Peyer's patch (tissue), 4 donors: ENCODE measurements at places on chromosomes 16 and 17. TPM values are rescaled to one million over a fixed set of nuclear protein-coding genes. Genes with fewer than 3 reads are reported as not detected.

GRCh38 chr16:65786916-65787315, 579.6 kb upstream of the CDH5 start:
- H3K4me1 ChIP-seq: no peaks in the 10 kb centered on the region
- H3K27me3 ChIP-seq: no peaks in the 10 kb centered on the region
- H3K27ac ChIP-seq: no peak overlapping the region

DNA sequence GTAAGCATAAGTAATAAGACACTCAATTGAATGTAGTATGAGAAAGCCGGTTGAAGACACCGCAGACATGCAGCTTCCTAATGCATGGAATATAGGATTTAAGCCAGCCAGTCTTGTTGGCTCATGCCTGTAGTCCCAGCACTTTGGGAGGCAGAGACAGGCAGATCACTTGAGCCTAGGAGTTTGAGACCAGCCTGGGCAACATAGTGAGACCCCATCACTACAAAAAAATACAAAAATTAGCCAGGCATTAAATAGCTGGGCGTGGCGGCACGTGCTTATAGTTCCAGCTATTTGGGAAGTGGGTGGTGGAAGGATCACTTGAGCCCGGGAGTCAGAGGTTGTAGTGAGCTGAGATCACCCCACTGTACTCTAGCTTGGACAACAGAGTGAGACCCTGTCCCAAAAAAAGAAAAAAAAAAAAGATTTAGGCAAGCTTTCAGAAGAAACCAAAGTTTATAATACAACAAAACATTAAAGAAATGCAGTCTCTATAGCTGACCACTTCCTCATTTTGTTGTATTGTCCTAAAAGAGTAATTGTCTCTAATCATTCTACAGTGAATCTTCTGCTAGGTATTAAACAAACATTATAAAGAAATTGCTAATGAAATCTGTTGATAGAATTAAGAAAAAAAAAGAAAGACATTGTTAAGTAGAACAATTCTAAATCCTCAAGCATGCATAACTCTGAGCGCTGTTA, 68.6 kb upstream of the KIFC3 start:
- no peaks in the 10 kb centered on the region for H3K36me3 ChIP-seq
- H3K27ac ChIP-seq: no peak overlapping the region
- H3K4me1 ChIP-seq: no peaks in the 10 kb centered on the region
- no peak for DNase-seq

DNA sequence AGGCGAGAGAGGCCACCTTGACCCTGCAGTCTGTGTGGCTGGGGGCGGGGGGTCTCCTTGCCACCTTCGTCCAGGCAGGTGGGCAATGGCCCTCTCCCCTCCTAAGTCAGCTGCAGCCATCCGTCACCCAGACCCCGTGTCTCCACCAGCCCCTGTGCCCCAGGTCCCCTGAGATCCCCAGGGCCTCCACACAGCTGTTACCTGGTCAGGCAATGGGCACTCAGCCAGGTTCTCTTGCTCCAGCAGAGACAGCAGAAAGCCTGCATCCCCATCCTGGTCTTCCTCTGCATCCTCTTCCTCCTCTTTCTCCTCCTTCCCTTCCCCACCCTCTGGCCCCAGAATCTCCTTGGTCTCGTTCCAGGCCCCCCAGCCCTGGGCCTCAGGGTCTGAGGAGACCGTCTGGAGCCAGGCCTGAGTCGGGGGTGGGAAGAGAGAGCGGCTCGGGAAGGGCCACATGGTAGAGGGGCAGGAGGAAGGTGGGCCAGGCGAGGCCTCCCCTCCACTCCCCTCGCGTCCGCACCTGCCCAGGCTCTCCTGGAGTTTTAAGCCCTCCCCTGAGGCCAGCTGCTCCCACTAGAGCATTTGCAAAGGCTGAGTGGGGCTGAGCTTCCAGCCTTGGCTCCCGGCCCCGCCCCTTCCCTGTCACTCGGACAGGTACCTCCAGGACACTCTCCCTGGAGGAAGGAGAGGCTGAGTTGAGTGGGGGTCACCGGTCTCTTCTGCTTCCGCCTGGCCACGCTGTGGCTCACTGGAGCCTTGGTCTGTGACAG, at the start of gene PABPN1L:
PABPN1L (minus strand) TSS at position 510 of the 770 bp plus-strand sequence; CDS start at position 456, 54 bp downstream.
- no peak within 1 kb of the TSS for H3K4me3 ChIP-seq

DNA sequence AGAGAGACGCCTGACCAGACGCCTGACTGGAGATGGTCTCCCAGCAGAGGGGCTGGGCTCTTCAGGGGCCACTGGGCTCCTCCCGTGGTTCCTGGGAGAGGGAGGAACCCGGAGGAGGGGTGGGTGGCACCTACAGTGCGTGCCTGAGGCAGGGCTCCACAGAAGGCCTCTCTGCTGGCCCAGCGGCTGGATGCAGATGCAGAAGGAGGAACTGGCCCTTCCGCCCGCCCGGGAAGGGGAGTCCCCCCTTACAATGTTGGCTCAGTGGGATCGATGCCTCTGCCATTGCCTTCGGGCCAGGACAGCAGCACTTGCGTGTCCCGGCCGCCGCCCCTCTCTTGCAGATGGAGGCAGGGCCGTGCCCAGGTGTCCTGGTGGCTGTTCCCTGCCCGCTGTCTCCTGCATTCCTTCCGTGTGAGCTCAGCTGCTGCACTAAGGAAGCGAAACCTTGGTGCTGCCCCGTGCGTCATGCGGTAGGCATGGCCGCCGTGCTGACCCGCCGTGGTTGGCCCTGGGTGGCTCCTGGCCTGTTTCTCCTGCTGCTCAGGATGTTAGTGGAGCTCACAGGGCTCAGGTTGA, 15.1 kb downstream of the BAIAP2 start:
- no peak overlapping the region for H3K4me3 ChIP-seq
- H3K27ac ChIP-seq: no peak overlapping the region
- no peaks in the 10 kb centered on the region for H3K27me3 ChIP-seq
- DNase-seq: peak; percentile 68
- peaks cover 54% of the 10 kb centered on the region for H3K4me1 ChIP-seq
- H3K36me3 ChIP-seq: no peaks in the 10 kb centered on the region

DNA sequence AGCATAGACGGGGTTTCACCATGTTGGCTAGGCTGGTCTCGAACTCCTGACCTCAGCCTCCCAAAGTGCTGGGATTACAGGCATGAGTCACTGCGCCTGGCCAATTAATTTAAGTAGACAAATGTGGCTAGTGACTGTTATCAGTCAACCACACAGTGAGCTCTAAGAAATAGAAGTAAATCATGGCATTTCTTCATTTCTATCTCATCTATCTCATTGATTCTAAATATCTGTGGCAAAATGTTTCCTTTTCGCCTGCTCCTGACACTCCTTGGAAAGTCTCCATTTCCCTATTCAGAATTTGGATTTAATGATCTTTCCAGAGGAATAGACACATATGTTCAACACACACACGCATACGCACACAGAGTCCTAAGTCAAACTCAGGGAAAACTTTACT, 81.3 kb downstream of the HIC1 start:
- no peaks in the 10 kb centered on the region for H3K36me3 ChIP-seq
- no peak overlapping the region for H3K4me3 ChIP-seq
- DNase-seq: no peak
- H3K4me1 ChIP-seq: no peaks in the 10 kb centered on the region
- no peak overlapping the region for H3K27ac ChIP-seq

Gene ASPA
- 27.7 TPM for total RNA-seq

- DNase-seq: no peak
- H3K4me1 ChIP-seq: no peaks in the 10 kb centered on the region
- H3K27me3 ChIP-seq: no peaks in the 10 kb centered on the region
- H3K27ac ChIP-seq: no peak overlapping the region
- no peaks in the 10 kb centered on the region for H3K36me3 ChIP-seq
Measured at GRCh38 chr17:304461-304860, 48.1 kb downstream of the RPH3AL start.

GRCh38 chr16:17606460-17606859, 135.7 kb upstream of the XYLT1 start:
- no peaks in the 10 kb centered on the region for H3K36me3 ChIP-seq
- no peak for DNase-seq
- no peak overlapping the region for H3K27ac ChIP-seq

- no peaks in the 10 kb centered on the region for H3K27me3 ChIP-seq
- no peak for DNase-seq
- H3K27ac ChIP-seq: no peak overlapping the region
- no peaks in the 10 kb centered on the region for H3K4me1 ChIP-seq
- no peaks in the 10 kb centered on the region for H3K36me3 ChIP-seq
- H3K4me3 ChIP-seq: no peak overlapping the region
Measured at GRCh38 chr17:78223765-78224164, 7.7 kb upstream of the TMEM235 start.

DNA sequence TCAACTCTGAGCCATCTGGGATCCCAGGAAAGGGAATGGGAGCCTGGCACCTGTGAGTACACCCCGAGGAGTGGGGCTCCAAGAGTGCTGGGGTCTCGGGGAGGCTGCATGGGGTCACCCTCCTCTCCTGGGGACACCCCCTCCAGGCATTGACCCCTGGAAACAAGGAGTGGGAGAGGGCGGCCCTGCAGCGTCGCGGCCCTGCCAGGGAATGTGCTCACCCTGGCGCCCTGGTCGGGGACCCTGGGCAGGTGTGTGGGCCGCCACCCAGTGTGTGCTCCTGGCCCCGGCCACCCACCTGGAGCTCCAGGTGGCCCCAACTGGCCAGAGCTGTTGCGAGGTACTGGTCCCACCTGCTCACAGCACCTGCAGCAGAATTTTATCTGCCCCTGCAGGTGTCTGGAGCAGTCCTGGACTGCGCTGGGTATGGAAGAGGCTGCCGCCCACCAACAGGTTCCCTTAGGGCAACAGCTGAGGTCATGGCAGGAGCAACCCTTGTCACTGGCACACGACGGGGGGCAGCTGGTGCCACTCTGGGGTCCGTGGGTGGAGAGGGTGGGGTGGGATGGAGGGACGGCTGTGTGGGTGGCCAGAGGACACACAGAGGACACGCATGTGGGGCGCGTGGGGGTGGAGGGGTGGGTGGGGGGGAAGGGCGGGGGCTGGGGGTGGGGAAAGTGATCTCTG, 5.4 kb upstream of the PABPN1L start:
- no peak overlapping the region for H3K4me3 ChIP-seq
- H3K27ac ChIP-seq: no peak overlapping the region
- no peak for DNase-seq
- H3K36me3 ChIP-seq: no peaks in the 10 kb centered on the region
- H3K4me1 ChIP-seq: peaks cover 4% of the 10 kb centered on the region
- no peaks in the 10 kb centered on the region for H3K27me3 ChIP-seq

Gene CTF1
- total RNA-seq: not detected

DNA sequence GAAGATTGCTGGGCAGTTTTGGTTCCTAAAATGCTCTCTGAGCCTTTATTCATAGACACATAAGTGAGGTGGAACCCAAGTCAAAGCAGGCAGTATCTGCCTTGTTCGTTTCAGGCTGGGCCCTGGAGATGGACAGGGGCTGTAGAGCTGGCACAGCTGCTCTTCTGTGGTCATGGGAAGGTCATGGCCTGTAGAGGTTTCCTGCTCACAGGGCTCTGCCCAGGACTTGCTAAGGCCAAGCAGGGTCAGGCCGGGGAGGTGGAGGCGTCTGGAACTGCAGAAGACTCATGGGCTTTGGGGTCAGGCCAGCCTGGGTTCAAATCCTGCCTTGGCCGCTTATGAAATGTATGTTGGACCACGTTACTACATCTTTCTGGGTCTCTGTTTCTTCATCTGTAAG, 50.2 kb downstream of the IRX5 start:
- no peak for DNase-seq
- no peaks in the 10 kb centered on the region for H3K27me3 ChIP-seq
- no peak overlapping the region for H3K4me3 ChIP-seq
- H3K4me1 ChIP-seq: no peaks in the 10 kb centered on the region
- H3K27ac ChIP-seq: no peak overlapping the region

Gene KRTAP1-1
- total RNA-seq: not detected

DNA sequence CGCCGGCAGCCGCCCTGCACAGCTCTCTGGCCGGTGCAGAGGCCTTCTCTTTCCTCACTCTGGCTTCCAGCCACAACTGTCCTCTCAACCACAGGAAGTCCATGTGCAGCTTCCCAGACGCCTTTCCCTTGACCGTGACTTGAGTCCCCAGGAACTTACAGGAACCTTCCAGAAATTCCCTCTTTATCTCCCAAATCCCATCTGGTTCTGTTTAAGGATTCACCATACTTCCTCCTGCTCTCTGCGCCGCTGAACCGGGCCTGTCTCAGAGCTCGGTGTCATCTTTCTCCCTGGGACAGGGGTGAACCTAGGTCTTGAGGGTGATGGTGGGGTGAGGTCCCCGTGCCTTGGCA, 65.2 kb upstream of the ZNF469 start:
- H3K27ac ChIP-seq: no peak overlapping the region
- H3K36me3 ChIP-seq: no peaks in the 10 kb centered on the region
- H3K4me3 ChIP-seq: no peak overlapping the region
- H3K4me1 ChIP-seq: no peaks in the 10 kb centered on the region

DNA sequence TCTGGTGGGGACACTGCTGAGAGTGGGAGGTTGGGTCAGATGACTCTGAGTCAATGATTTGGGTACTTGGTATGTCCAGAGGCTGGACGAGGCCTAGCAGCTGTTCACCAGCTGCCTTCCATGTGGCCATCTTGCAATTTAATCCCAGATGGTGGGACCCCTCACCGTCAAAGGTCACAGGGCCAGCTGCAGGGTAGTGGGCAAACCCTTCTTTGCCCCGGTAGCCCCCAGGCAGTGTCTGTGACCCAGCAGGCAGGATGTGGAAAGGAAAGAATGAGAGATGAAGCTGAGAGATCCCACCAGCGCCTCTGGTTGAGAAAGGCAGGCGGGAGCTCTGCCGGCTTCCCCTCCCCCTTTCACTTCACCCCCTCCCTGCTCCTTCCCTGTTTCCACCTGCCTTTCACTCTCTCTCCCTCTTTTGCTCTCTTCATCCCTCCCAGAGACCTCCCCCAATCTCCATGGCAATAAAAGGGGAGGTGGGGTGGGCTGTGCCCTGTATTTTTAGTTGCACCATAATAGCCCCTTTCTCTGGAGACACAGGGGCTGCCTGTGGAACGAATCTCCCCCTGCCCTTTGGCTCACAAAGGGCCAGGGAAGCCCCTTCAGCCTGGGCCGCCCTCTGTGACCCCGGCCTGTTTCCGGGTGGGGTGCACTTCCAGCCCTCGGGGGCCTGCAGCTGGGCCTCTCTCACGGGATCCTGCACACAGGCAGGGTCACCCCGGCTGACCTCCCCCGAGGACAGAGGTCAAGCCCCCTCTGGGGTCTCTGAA, 20.2 kb downstream of the CDK5RAP3 start:
- no peak for DNase-seq
- H3K36me3 ChIP-seq: no peaks in the 10 kb centered on the region
- no peaks in the 10 kb centered on the region for H3K27me3 ChIP-seq
- H3K27ac ChIP-seq: no peak overlapping the region
- H3K4me3 ChIP-seq: no peak overlapping the region
- H3K4me1 ChIP-seq: no peaks in the 10 kb centered on the region
